ENCODE measurements at places on chromosomes 1 and 21. TPM values are rescaled to one million over a fixed set of nuclear protein-coding genes. Genes with fewer than 3 reads are reported as not detected.

AQP10 gene
- total RNA-seq = 0.27 TPM

MCOLN3 gene
- total RNA-seq = 0.98 TPM

ANGPTL3 gene
- total RNA-seq = not detected

RAB25 gene
- total RNA-seq = 213 TPM

DNA sequence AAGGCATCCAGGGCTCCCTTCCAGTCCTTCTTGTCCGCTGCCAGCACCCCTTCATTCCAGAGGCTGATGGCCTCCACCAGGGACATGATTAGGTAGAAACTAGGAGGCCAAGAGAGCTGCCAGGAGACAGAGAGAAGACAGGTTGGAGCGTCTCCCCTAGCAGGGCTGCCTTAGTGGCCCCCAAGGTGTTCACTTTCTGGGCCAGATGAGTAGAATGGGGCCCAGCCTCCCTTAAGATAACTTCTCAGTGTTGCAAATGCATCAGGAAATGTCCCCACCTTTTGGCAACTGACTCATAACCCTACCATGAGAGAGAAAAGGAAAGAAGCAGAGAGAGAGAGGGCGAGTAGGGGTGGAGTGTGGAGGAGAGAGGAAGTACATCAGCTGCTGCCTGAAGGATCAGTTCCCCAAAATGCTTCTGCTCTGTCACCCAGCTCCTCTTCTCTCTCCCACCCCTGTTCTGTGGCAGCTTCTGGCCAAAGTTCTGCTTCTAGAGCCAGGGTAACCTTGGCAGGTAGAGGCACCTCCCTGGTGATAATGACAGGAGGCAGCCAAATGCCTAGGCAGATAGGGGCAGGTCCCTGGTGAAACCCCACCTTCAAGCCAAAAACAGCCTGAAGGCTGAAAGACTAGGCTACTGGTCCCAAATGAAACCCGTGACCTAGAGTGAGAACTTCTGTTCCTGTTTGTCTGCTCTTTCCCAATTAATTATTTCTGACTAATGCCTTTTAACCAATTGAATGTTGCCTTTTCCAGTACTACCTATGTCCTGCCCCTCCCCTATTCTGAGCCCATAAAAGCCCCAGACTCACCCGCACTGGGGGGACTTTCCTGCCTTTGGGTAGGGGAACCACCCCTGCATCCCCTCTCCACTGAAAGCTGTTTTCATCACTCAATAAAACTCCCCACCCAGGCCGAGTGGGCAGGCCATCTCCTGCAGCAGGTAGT is at the start of gene NCF2:
Gene NCF2 (minus strand): TSS at position 216 of the 948 bp plus-strand sequence. CDS start 130 bp downstream, at position 86.
- H3K27ac ChIP-seq = peak within 1 kb of the TSS; percentile 47
- no peaks in the 10 kb centered on the region for H3K36me3 ChIP-seq
- no peaks in the 10 kb centered on the region for H3K27me3 ChIP-seq
- no peak for DNase-seq
- H3K4me1 ChIP-seq = no peaks in the 10 kb centered on the region

GRCh38 chr1:246181241-246181640 is 325.8 kb downstream of the SMYD3 start:
- no peaks in the 10 kb centered on the region for H3K27me3 ChIP-seq
- no peak for DNase-seq
- no peak overlapping the region for H3K27ac ChIP-seq
- H3K36me3 ChIP-seq = no peaks in the 10 kb centered on the region
- no peak overlapping the region for H3K4me3 ChIP-seq

DNA sequence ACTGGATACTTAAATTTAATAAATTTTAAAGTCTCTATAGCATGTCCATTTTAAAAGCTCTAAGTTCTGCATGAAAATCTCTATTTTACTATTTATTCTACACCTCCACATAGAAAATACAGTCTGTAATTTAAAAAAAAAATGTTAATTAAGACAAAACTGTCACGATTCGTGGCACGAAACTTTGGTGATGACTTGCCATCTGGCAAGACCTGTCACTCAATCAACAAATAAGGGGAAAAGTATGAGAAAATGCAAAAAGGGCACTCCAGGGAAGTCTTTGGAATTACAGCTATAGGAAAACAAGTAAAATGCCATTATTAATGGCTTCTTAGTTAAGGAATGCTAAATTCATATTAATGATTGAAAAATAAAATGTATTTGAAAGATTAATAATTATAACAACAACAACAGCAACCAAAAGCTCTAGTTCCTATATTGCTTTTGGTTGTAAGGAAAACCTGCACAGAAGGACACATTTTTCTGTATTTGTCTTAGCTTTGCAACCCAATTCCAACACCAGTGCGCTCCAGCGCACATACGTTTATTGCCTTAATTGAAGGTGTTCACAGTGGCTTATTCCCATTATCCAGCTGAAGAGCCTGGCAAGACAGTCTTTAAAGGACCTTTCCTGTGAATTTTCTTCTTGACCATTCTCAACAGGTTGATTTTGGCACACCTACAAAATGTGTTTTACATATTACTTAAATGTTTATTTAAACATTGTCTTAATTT is 107.8 kb downstream of the PLPPR5 start:
- no peak for DNase-seq
- H3K36me3 ChIP-seq = no peaks in the 10 kb centered on the region
- H3K4me3 ChIP-seq = no peak overlapping the region
- H3K27me3 ChIP-seq = no peaks in the 10 kb centered on the region

GRCh38 chr21:45525910-45526306 is 16.3 kb downstream of the SLC19A1 start:
- DNase-seq = no peak
- no peaks in the 10 kb centered on the region for H3K27me3 ChIP-seq
- H3K36me3 ChIP-seq = no peaks in the 10 kb centered on the region
- no peak overlapping the region for H3K27ac ChIP-seq

DNA sequence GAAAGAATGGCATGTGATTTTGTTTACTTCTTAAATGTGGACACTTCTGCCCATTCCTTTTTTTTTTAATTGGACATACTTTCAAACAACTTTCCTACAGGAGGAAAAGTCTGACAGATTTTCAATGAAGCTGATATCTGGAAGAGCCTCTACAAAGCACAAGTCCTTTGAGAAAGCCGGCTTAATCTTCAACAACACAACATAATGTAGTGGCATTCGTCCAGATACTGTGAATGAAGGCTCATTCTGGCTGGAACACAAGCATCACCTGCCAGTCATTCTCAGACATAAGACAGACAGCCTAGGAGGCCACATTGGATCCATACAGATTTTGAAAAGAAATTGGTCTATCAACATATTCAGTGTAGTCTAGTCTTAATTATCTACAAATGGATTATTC is 4.9 kb downstream of the OTUD7B start:
- H3K4me3 ChIP-seq = no peak overlapping the region
- no peaks in the 10 kb centered on the region for H3K36me3 ChIP-seq
- H3K27ac ChIP-seq = no peak overlapping the region
- H3K27me3 ChIP-seq = no peaks in the 10 kb centered on the region

- no peaks in the 10 kb centered on the region for H3K36me3 ChIP-seq
- H3K4me1 ChIP-seq = no peaks in the 10 kb centered on the region
- H3K4me3 ChIP-seq = no peak overlapping the region
- H3K27ac ChIP-seq = no peak overlapping the region
- no peaks in the 10 kb centered on the region for H3K27me3 ChIP-seq
Measured at GRCh38 chr1:23627069-23627735, 64.4 kb upstream of the RPL11 start.

GRCh38 chr1:180269645-180270529 is 39.8 kb downstream of the LHX4 start:
- H3K4me3 ChIP-seq = no peak overlapping the region
- H3K27me3 ChIP-seq = no peaks in the 10 kb centered on the region
- peak overlapping the region; percentile 83 for H3K27ac ChIP-seq
- H3K36me3 ChIP-seq = no peaks in the 10 kb centered on the region

- no peaks in the 10 kb centered on the region for H3K36me3 ChIP-seq
- H3K27ac ChIP-seq = no peak overlapping the region
- no peak for DNase-seq
- H3K27me3 ChIP-seq = no peaks in the 10 kb centered on the region
- no peaks in the 10 kb centered on the region for H3K4me1 ChIP-seq
Measured at GRCh38 chr1:239250353-239251035, 135.9 kb upstream of the CHRM3 start.

- no peak overlapping the region for H3K4me3 ChIP-seq
- no peaks in the 10 kb centered on the region for H3K36me3 ChIP-seq
- no peak overlapping the region for H3K27ac ChIP-seq
- DNase-seq = no peak
Measured at GRCh38 chr1:36100376-36100775, 11.7 kb downstream of the ADPRS start.

DNA sequence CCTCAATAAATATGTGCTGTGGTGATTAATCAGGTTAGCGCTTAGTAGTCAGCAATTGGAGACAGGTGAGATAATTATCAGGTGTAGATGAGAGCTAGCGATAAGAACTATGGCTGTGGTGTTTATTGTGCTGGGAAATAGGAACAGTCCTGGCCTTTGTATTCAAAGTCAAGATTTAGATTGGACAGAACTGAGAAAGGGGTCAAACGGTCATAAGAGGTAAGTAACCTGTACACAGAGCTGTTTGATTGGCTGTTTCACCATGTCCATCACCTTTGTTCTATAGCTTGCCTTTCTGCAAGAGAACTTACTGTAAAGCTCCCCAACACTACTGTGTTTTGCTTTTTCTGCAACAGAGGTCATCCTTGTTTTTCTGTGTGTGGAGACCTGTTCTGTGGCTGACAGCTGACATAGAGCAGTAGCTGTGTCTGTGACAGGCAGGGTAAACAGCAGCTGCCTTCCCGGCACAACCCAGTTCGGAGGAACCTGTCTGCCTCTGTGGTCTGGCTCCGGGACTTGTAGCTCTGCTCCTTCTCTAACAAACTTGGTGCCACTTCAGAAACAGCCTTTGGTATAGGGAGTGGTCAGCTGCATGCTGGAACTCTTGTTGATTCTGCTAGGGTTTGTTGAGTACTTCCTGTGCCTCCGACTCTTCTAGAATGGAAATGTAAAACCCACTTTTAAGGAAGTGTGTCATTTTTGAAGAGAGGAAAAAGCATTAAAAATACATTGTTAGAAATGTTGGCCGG is 21.1 kb upstream of the CDC42 start:
- no peak for DNase-seq
- H3K4me1 ChIP-seq = no peaks in the 10 kb centered on the region
- no peaks in the 10 kb centered on the region for H3K36me3 ChIP-seq
- no peak overlapping the region for H3K4me3 ChIP-seq
- H3K27ac ChIP-seq = peak overlapping the region; percentile 74

DNA sequence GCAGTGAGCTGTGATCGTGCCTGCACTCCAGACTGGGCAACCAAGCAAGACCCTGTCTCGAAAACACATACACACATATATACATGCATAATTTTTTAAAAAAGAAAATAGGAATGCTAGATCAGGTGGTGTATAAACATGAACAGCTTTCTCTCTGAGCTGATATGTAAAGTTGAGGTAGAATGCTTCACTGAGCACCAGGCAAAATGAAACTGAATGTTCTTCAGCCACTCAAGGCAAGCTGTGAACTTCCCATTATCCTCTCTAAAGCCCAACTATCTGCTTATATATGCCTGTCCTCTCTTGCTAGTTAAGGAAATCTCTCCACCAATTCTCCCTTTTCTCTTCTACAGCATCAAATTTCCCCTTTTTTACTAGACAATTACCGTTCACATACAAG is 93.0 kb downstream of the NUF2 start:
- H3K27me3 ChIP-seq = no peaks in the 10 kb centered on the region
- H3K36me3 ChIP-seq = no peaks in the 10 kb centered on the region
- H3K4me1 ChIP-seq = no peaks in the 10 kb centered on the region

- H3K36me3 ChIP-seq = no peaks in the 10 kb centered on the region
- DNase-seq = no peak
- H3K27ac ChIP-seq = no peak overlapping the region
- H3K27me3 ChIP-seq = no peaks in the 10 kb centered on the region
Measured at GRCh38 chr1:160104486-160104885, 6.1 kb upstream of the IGSF8 start.

- no peak overlapping the region for H3K4me3 ChIP-seq
- no peak overlapping the region for H3K27ac ChIP-seq
- H3K27me3 ChIP-seq = no peaks in the 10 kb centered on the region
- no peaks in the 10 kb centered on the region for H3K36me3 ChIP-seq
Measured at GRCh38 chr1:79845936-79846335, 839.4 kb upstream of the ADGRL4 start.

DNA sequence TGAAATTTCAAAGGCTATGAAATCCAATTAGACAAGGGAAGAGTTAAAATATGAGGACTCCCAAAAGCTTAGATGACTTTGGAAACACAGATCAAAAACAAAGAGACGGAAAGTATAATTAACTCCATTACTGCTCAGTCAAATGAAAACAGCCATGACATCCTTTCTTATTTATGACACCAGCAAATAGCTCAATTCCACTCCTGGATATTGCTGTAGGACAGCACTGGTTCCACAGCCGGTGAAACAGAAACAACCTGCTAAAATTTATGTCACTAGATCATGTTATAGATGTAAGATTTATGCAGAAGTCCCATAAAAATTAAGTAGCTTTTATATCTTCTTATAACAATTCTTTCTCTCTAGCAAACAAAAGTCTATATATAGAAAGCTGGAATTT is 65.6 kb upstream of the RRP15 start:
- no peak overlapping the region for H3K4me3 ChIP-seq
- no peak overlapping the region for H3K27ac ChIP-seq
- no peaks in the 10 kb centered on the region for H3K36me3 ChIP-seq
- no peak for DNase-seq

DNA sequence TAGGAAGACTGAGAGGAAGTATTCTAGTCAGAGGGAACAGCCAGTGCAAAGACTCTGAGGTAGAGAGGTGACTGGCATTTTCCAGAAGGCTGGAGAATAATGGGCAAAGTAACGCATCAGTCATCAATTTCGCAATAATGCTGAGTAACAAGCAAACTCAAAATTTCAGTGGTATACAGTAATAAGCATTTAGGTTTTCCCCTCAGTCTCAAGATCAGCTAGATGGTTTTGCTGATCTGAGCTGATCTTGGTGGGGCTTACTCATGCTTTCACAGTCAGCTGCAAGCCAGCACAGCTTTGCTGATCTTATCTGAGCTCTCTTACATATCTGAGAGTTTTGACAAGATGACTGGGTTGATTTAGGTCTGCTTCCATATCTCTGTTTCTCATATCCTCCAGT is 108.7 kb downstream of the TSEN15 start:
- no peaks in the 10 kb centered on the region for H3K27me3 ChIP-seq
- no peak overlapping the region for H3K27ac ChIP-seq
- DNase-seq = no peak
- no peaks in the 10 kb centered on the region for H3K36me3 ChIP-seq
- no peak overlapping the region for H3K4me3 ChIP-seq

GRCh38 chr1:119275145-119276134 is 93.1 kb upstream of the HAO2 start:
- no peaks in the 10 kb centered on the region for H3K27me3 ChIP-seq
- H3K4me1 ChIP-seq = no peaks in the 10 kb centered on the region
- H3K27ac ChIP-seq = no peak overlapping the region
- no peak overlapping the region for H3K4me3 ChIP-seq
- H3K36me3 ChIP-seq = no peaks in the 10 kb centered on the region
- peak; percentile 54 for DNase-seq

GRCh38 chr1:16174261-16174868 is 18.5 kb upstream of the EPHA2 start:
- H3K4me3 ChIP-seq = no peak overlapping the region
- no peak for DNase-seq
- peaks cover 30% of the 10 kb centered on the region for H3K4me1 ChIP-seq
- no peaks in the 10 kb centered on the region for H3K27me3 ChIP-seq
- H3K27ac ChIP-seq = peak overlapping the region; percentile 93
- H3K36me3 ChIP-seq = no peaks in the 10 kb centered on the region

Measured in colonic mucosa (tissue), 4 donors.